Hippocampal formation (tissue), 2 donors: ENCODE measurements at places on chromosomes 4 and X.

DNA sequence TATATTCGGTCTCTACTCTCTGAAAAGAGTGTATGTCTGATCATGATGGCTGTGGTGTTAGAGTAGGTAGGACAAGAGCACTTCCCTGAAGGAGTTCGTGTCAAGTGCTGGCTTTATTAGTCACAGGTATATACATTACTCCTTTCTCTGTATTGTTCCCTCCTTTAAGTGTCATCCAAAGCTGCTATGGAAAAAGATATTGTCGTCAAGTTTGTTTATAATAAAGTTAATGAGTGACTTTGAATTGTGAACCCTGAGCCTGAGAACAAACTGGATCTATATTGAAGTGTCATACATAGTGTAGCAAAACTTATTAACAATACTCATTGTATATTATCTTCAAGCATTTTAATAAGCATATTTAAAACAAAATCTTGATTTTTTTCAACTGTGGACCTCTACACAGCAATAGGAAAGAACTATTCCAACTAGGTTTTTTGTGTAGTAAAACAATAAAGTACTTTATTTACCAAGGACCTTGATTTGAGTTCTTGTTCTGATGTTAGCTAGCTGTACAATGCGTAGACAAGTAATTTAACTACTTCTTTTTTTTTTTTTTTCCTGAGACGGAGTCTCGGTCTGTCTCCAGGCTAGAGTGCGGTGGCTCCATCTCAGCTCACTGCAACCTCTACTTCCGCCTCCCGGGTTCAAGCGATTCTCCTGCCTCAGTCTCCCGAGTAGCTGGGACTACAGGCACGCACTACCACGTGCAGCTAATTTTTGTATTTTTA, 177.7 kb downstream of the RAPGEF2 start:
- no peak for DNase-seq

DNA sequence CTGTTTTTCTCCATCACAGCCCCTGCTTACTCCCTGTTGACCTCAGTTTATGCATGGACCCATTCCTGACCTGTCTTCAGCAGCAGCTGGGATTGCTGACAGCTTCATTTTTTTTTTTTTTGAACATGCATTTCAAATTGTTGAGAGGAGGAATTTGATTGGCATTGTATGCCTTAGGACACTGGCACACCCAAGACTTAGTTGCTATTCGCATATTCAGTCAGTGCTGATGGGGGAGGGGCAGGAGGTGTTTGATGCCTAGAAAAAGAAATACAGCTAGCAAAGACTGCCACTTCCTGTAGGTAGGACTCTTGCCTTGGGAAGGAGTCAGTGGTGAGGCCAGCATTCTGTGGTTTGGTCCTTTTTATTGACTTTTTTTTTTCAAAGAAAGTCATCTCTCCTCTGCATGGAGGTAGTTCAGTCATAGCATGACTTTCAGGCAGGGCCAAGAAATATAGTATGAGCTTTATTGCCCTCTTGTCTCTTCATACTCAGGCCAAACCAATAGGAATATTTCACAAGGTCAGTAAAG, 33.6 kb upstream of the XK start:
- no peak for DNase-seq

DNA sequence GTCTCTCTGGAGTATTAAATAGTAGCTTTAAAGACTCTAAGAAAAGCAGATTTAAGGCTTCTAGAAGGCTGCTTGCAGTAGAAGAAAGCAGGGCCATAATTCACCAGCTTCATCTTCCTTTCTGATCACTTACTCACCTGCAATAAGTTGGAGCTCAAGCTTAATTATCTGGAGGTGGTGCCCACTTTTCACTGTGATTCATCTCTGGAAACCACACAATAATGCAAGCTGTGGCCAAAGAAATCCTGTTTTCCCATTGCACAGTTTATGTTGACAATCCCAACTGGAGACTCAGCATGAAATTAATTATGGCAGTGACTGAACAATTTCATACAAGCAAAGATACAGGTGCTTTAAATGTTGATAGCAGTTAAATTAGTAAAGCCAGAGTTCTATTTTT, 14.7 kb downstream of the CWH43 start:
- no peak for DNase-seq

GRCh38 chrX:56797574-56798338, 68.7 kb downstream of the NBDY start:
- DNase-seq, result no peak

- peak; percentile 36 for DNase-seq
Observed at GRCh38 chrX:56728321-56728720, 722 bp upstream of the NBDY start.

- no peak for DNase-seq
Observed at GRCh38 chrX:74535086-74535407, 79.4 kb downstream of the RLIM start.

- peak; percentile 39 for DNase-seq
Observed at GRCh38 chr4:52911684-52912294, 49.7 kb downstream of the RASL11B start.

DNA sequence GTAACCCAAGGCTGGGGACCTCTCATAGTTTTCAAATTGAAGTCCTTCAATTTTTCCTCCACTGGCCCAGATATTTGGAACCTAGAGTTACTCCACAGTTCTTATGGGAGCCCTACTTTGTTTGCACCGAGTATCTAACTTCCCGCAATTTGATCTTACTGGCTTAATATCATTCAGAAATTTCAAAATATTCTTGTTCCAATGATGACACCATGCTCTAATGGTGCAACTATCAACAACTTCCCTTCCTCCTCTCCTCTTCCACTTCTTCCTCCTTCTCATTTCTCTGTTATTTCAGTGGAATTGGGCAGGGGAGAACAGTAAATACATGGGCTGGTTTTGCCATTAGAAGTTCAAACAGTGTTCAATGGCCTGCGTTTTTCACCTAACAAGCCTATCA, 20.2 kb downstream of the PDCL2 start:
- DNase-seq, result no peak

GRCh38 chr4:53478671-53479456, 101.4 kb downstream of the FIP1L1 start:
- no peak for DNase-seq

- no peak for DNase-seq
Observed at GRCh38 chr4:108247387-108248049, 78.8 kb upstream of the LEF1 start.

GRCh38 chrX:45758738-45759397, 558.2 kb upstream of the DIPK2B start:
- DNase-seq, result no peak

GRCh38 chr4:3211866-3212265, 37.1 kb upstream of the MSANTD1 start:
- no peak for DNase-seq

DNA sequence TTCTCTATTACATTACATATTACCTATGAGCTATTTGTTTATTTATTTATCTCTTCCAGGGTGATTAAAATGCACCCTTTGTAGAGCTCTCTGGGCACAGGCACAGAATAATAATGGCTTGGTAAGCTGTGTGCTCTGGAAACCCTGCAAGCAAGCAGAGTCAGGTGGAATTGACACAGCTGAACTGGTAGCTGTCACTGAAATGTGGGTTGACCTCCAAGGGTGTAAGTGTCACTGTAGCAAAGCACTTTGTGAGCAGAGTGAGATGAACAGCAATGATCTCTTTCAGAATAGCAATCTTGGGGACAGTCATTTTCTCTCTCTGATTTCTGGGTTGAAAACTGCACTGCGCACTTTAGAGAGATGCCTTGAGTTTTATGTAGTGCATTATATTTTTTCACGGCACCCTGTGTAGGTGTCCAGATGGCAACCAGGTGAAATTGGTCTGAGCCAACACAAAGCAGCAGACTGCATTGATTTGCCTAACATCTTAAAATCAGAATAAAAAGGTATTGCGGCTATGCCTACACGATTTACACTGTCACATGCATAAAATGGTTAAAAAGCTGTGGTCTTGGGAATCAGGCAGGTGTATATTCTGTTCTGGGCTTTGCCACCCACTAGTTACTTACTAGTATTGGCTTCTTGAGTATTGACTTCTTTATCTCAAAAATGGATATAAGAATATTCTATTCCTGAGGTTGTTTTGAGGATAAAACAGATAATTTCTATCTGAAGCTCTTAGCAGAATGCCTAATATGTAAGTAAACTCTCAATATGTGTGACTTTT, 450.3 kb downstream of the RAPGEF2 start:
- no peak for DNase-seq

GRCh38 chr4:75834095-75834771, 68.0 kb downstream of the PPEF2 start:
- no peak for DNase-seq

- no peak for DNase-seq
Observed at GRCh38 chrX:17674601-17675000, 62.7 kb upstream of the SCML1 start.

GRCh38 chr4:8238515-8239053, 31.0 kb upstream of the HTRA3 start:
- no peak for DNase-seq

DNA sequence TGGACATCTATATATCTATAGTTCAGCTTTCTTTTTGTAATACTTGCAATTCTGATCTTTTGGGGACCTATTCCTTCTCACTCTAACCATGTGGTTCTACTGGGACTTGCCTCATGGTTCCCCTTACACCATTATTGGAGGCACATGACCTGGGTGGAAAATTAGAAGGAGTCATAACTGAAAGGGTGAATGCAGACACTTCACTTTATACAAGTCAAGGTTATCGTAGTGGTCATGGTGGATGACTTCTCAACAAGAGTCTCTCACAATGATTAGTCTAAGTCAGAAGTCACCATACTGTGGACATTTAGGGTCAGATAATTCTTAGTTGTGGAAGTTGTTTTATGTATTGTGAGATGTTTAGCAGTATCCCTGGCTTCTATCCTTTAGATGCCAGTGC, 10.5 kb upstream of the EIF4E start:
- DNase-seq, result no peak

GRCh38 chrX:4825550-4825949, 1112.1 kb upstream of the PRKX start:
- DNase-seq, result no peak

GRCh38 chr4:77922158-77923094, 59.8 kb downstream of the MRPL1 start:
- no peak for DNase-seq

DNA sequence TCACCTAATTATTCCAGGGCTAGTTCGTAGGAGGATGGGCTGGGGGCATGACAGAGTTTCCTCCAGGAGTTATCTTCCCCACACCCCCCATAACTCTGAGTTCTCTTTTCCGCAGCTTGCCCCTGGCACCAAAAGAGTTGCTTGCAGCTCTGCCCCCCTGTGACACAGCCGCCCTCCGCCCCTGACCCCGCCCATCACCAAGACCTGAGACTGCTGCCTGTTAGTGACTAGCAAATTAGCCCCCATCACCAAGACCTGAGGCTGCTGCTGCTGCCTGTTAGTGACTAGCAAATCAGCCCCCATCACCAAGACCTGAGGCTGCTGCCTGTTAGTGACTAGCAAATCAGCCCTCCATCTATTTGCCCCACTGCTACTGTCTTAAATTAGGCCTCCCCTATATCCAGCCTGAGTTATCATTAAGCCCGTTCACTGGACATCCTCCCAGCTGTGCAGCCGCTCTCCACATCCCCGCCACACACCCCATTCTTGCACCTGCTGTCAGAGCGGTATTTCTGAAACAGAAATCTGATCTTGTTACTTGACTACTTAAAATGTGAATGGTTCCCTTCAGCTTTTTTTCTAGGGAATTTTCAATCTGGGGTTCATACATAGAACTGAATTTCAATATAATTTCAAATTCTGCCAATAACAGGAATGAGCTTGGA, 1.5 kb upstream of the PAPSS1 start:
- no peak for DNase-seq

DNA sequence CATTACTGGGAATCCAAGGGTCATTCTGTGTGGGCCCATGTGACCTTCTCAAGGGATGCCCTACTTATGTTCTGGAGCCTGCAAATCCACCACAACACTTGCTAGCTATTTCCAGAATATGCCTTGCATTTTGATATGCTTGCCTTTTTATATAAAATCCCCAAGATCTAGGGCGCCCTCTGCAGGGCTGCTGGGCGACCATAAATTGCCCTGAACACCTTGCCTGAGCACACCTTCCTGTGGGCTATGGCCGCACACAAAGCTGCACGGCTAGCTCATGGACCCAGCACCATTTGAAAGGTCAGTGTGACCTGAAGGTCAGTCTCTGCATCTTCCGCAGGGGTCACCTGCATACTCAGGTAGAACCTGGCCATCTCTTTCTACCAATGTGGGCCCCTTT, 311.7 kb downstream of the NLGN4X start:
- DNase-seq, result no peak

DNA sequence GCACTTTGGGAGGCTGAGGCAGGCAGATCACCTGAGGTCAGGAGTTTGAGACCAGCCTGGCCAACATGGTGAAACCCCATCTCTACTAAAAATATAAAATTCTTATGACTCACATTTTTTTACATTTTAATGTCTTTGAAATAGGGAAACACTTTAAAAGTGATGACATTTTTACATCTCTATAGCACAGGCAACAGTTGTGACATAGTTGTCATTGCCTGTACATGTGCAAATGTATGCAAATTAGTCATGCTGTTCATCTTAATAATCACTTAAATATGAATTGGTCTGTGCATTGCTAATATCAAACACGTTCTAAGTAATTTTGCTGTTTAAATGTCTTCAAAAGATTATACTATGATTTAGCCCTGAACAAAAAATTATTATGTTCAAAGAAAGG, 41.7 kb downstream of the ZGRF1 start:
- no peak for DNase-seq

GRCh38 chr4:5757954-5758353, 47.0 kb downstream of the EVC start:
- DNase-seq, result no peak

DNA sequence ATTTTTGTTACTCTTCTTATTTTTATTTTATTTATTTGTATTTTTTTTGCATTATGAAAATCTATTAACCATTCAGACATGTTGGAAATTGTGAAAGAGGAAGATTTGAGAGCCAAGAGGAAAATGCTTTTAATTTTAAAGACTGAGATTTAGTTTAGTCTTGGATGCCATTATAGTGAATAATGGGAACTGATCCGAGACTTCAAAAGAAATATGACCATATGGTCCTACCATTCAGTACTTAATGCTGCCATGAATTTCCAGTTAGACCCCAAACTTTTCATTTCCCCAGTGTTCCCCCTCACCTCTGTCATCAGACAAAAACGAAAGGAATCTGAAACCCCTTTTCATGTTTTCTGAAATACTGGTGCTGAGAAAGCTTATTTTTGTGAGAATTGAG, 95.5 kb downstream of the TENM3 start:
- no peak for DNase-seq

DNA sequence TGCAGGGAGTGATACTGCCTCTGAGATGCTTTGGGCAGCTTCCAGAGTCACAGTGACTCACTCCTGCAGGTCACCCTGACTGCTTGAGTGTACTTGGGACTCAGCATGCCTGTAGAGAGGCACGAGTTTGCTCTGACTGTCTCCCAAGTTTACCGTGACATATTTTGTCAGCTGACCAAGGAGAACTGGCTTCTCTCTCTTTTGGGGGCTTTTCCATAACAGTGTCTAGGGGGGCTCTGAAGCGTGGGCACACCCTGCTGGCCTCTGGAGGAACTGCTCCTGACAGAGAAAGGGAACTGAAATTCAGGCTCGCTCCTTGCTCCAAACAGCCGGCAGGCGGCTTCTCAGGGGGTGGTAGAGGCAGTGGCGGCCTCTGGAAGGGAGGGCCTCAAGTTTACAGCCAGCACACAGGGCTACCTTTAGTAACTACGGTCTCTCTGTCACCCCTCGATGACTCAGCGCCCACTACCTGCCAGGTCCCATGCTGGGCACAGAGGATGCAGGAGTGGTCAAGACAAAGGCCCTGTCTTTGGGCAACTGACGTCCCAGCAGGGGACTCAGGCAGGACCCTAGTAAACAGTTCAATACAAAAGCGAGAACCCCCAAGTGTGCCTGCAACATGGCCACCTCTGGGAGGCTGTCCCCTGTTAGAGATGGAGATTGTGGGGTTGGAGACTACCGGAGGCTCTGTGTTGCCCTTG, 17.8 kb downstream of the ZNF185 start:
- no peak for DNase-seq
